DMS153 (cell line): ENCODE measurements at places on chromosomes 16 and 17.

DNA sequence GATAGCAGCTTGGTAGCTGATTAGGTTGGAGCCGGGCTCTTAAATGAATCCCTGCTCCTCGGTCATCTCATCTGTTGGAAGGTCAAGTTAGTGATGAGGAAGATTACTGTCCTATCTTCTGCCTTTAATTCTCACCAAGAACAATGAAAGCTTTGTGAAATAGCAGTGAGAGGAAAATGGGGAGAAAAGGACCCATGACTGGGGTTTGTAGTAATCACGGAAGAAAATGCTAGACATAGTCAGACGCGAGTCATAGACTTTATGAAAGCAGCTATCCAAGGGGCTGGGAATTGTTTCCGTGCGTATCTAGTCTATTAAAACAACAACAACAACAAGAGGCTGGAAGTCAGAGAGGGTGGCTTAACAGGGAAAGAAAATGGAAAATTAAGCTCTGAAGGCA lies 18.3 kb downstream of the PIK3R5 start:
- DNase-seq: no peak

GRCh38 chr16:16146380-16147315 lies 76.6 kb downstream of the ABCC6 start:
- DNase-seq: no peak

DNA sequence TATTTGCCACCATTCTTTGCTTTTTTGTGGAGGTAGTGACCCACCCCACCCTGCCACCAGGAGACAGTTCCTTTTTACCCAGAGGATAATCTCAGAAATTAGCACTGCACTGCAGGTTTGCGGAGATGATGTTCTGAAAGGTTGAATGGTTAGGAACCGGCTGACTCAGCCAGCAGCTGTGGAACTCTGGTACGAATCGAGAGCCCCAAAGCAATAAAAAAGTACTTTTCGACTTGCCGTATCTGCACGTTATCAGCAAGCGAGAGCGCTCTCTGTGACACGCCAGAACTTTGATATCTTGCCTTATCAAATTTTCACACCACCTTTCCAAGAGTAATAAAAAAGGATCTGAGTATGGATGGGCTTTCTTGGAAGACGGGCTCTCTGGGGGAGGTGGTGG lies 96.3 kb upstream of the EEF2KMT start:
- DNase-seq: no peak

GRCh38 chr16:19854543-19854876 lies 30.1 kb downstream of the GPRC5B start:
- no peak for DNase-seq

- no peak for DNase-seq
These were observed 10.4 kb downstream of the PMM2 start for GRCh38 chr16:8808009-8808408.

DNA sequence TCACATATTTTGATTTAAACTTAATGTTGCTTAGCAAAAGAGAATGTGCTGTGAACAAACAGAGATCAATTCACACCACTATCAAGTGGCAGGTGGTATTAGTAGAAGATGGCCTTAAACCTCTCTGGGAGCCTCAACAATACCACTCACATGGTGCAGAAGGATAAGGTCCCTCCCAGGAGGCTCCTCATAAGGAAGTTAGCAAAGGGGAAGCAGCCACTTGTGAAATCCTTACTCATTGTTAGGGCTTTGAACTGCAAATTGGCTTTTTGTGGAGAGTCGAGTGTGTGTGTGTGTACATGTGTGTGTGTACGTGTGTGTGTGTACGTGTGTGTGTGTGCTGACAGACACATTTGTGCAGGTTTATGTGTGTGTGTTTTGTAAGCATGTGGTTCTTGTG lies 48.9 kb upstream of the ASIC2 start:
- no peak for DNase-seq

GRCh38 chr16:71515026-71515425 lies 11.2 kb upstream of the CHST4 start:
- DNase-seq: no peak

DNA sequence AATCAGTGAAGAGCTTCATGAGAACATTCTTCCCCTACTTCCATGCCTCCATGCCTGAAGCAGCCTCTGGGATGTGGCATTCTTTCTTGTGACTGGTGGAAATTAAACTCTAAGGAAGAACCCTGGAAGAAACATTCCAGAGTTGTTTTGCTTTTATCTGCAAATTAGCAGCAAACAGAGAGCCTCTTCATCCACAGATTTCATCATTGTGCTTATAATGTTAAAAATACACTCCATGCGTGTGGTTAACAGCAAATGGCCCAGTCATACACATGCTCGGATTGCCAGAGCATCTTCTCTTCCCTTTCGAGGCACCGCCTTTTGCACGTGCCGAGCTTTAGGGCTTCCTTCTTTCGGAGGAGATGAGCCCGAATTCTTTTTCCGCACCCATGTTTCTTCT lies 411.3 kb downstream of the SNX29 start:
- no peak for DNase-seq

- DNase-seq: peak; percentile 89
These were observed 959 bp upstream of the ANKRD13B start for GRCh38 chr17:29591737-29592608.

- DNase-seq: no peak
These were observed 2.9 kb downstream of the HIGD1B start for GRCh38 chr17:44850612-44851011.

- DNase-seq: no peak
These were observed 2.7 kb upstream of the PDE6G start for GRCh38 chr17:81659038-81659437.

DNA sequence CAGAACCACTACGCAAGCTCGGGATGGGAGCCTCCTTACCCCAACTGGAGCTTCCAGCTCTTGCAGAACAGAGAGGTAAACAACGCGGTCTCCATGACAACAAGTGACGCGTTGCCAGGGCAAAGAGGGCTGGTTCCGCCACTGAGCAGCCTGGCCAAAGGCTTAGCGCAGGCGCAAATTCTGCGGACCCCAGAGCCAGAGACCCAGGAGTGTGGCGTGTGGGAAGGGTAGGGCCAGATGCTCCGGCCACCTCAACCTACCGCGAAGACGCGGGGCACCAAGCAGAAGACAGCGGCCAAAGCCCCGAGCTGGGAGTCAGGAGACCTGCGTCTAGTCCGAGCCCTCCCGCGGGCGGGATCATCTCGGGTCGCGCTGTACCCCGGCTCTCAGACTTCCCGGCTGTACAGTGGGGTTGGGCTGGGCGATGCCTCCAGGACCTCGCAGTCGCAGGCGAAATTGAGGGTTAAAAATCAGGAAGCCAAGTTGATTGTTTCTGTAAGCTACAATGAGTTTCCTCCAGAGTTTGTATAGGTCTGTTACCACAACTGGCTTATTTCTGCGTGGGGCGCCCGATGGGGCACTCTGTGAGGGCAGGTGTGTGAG lies at the start of gene TEKT1:
Gene TEKT1, minus strand, starts transcription at position 69 of the 603 bp plus-strand sequence. CDS start 1,353 bp downstream, outside the sequence.
- peak; percentile 1 for DNase-seq

DNA sequence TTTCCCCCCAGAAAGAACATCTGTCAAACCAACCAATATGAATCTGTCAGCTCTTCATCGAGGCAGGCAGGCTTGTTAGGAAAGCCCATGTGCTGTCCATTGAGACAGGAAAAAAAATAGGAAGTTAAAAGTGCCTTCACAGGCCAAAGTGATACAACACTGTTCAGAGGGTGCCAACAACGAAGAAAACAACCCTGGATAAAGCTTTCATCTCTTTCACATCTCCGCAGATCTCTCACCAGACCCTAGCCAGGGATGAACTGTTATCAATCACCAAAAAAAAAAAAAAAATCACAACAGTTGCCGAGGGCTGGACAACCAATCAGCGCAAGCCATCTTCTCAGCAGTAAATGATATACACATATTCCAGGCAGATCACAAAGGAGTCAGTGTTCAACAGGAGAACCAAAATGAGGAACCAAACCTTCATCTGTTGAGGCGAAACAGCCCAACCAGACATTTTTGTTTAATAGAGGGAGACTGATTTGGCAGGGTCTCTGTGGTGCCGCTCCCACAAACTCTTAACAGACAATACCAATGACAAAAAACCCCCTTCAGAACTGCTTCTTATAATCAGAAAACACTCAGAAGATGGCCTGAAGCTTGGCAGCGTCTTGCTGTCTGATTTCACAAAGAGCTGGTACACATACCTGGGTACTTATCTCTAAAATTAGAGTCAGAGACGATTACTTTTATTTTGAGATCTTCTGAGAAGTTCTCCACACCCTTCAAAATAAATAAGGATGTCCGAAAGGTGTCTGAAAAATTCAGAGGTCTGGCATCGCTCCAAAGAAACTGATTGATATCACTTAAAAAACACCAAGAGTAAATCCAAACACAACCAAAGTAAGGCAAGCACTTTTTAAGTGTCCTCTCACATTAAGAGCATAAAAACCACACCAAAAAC lies 1.8 kb downstream of the MAP3K14 start:
- no peak for DNase-seq

GRCh38 chr17:7063518-7064094 lies 16.4 kb downstream of the CLEC10A start:
- DNase-seq: no peak

DNA sequence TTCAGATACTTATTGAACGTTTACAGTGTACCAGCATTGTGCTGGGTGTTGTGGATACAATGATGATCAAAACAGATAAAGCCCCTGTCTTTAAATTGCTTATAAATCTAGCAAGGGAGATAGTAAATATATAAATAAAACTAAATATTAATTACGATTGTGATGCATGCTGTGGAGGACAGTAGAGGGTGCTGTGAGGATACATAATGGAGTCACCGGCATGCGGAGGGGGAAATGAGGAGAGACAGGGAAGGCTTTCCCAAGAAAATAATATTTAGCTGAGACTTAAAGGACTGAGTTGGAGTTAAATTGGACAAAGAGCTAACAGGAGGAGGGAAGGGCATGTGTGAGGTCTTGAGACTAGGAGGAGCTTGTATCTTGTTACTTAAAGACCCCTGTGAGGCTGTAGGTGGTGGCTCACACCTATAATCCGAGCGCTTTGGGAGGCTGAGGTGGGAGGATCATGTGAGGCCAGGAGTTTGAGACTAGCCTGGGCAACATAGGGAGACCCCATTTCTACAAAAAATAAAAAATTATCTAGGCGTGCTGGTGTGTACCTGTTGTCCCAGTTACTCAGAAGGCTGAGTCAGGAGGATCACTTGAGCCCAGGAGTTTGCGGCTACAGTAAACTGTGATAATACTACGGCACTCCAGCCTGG lies 2.4 kb downstream of the DHRS7B start:
- DNase-seq: no peak

DNA sequence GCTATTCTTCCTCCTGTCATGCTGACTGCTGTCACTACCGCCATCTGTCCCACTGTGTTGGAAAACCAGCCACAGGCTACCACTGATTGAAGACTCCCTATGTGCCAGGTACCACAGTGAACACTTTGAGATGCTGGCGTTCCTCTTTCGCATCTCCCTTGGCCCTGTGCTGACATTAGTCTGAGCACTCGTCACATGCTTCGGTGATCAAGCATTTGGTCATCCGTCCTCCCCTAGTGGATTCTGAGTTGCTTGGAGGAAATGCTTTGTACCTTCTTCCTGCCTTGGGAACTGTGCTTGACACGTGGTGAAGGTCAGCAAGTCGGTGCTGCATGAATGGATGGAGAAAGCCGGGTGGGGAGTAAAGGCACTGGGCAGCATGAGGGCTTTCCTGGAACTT lies 260.1 kb downstream of the SNX29 start:
- no peak for DNase-seq

GRCh38 chr17:28792877-28793661 lies 49.3 kb downstream of the TRAF4 start:
- DNase-seq: no peak

DNA sequence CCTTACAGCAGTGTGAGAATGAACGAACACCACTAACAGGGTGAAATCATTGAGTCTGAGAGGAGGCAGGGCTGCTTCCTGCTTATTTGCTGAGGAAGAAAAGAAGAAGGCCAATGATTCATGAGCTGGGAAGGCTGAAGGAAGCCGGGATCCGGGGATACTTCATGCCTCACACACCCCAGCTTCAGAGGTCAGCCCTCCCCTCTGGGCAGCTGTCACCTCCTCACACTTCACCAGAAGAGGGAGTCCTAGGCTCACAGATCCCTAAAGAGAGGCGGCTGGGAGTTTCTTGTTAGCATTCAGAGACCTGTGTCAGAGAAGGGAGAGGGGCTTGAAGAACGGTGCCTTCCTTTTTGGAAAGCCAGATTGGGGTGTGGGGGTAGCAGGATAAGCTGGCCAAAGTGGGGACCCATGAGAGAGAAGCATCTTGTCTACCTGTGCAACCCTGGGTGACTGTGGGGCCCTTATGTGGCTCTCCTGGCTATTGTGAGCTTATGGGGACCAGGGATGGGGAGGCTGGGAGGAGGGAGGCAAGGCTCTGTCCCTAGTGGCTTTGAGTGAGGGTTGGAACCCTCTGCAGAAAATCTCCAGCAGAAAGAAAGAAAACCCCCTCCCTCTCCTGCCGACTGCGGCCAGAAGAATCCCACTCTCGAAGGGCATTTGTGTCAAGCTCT lies 94.6 kb downstream of the RGS9 start:
- peak; percentile 42 for DNase-seq

GRCh38 chr16:22423716-22424115 lies 49.3 kb upstream of the CDR2 start:
- DNase-seq: no peak

DNA sequence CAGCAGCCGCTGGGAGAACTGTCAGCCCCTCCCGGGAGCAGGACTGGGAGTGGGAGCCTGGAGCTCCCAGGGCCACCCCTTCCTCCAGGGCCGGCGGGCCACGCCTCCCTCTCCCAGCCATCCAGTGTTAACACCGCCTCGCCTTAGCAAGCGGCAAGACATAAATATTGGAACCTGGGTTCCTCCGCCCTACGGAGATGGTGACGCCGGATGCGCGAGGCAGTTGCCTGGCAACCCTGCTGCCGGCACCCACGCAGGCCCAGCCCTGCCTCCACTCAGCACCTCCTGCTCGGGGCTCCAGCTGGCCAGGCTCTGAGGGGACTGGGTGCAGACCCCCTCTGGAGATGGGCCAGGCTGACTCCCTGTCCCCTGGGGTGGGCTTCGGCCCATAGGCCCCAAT lies 27.4 kb upstream of the CACNA1H start:
- DNase-seq: peak; percentile 86

- no peak for DNase-seq
These were observed 29.4 kb upstream of the MTSS2 start for GRCh38 chr16:70715055-70715858.

GRCh38 chr17:40646791-40647623 lies 611 bp downstream of the SMARCE1 start:
- no peak for DNase-seq

DNA sequence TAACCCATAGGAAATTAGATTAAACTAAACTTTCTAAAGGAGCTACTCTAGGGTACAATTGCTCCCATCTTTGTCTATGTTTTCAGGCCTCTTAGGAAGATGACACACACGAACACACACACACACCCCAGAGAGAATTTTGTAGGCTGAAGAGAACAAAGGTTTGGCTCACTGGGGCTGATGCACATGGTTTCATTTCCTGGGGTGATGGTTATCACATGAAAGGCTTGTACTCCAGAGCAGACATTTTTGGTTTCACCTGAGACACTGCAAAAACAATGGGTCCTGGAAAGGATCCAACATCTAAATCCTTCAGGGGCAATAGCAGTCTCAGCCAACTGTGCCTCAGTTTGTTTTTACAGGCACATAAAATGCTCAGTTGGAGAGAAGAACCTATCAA lies 62.8 kb downstream of the GRB7 start:
- peak; percentile 41 for DNase-seq

- peak; percentile 85 for DNase-seq
These were observed 6.7 kb upstream of the PHKG2 start for GRCh38 chr16:30741461-30741914.

- DNase-seq: no peak
These were observed 7.0 kb downstream of the CYTH1 start for GRCh38 chr17:78774956-78775571.

GRCh38 chr17:62630365-62631085 lies 3.1 kb downstream of the MRC2 start:
- no peak for DNase-seq

- DNase-seq: no peak
These were observed 9.8 kb downstream of the CBX4 start for GRCh38 chr17:79829457-79829856.
